ENCODE measurements at places on chromosomes 1 and 21.

DNA sequence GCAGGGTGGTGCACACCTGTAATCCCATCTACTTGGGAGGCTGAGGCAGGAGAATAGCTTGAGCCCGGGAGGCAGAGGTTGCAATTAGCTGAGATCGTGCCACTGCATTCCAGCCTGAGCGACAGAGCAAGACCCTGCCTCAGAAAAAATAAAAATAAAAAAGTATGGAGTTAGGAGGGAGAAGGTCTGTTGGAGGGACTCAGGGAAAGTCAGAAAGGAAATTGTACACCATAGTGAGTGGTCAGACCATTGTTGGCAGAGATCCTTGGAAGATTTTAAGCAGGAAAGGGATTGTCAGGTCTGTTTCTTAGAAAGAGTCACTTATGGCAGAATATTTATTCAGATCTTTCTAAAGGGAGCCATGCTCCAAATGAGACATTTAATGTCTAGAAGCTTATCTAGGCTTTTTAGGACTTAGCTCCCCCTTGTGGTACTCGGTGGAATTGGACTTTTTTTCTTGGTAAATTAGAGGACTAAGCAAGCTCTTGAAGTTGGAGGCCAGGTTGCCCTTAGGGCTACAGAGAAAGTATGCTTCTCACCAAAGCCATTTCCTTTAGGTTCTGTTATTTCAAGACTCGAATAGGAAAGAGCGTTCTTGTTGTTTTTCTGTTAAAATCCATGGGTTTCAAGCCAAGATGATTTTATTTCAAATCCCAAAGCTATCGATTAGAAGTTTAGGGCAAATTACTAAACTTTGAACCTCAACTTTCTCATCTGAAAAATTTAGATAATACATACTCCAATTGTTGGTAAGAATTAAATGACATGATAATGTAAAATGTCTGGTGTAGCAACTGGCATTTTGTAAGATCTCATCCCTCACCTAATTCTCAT, 16.5 kb downstream of the MIA3 start:
- DNase-seq, result peak; percentile 62

- DNase-seq, result no peak
These were observed 83.8 kb upstream of the HOOK1 start for GRCh38 chr1:59730759-59731478.

- DNase-seq, result no peak
These were observed 746.6 kb upstream of the B3GALT2 start for GRCh38 chr1:193932979-193933378.

- DNase-seq, result no peak
These were observed 16.9 kb upstream of the EFCAB14 start for GRCh38 chr1:46735708-46736324.

DNA sequence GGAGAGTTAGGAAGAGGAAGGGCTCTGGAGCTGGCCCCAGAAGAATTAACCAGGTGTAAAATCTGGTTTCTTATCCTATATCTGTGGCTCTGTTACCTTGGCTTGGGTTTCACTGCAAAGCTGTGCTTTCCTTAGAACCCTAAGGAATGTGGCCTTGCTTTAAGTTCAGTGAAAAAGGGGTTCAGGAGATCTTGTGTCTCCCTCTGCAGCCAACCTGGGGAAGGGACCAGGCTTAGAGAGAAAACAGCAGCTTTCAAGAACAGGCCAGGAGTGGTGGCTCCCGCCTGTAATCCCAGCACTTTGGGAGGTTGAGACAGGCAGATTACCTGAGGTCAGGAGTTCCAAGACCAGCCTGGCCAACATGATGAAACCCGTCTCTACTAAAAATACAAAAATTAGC, 16.1 kb upstream of the MYCL start:
- no peak for DNase-seq

All from stimulated activated CD4-positive, alpha-beta T cell treated with anti-CD3 and anti-CD28 coated beads, Interleukin-15, amount 100 ng/mL, for 48 hours (primary cell).